ENCODE measurements at places on chromosomes 7 and 10.

GRCh38 chr7:159238541-159238940, 93.9 kb upstream of the VIPR2 start:
- no peak for DNase-seq

DNA sequence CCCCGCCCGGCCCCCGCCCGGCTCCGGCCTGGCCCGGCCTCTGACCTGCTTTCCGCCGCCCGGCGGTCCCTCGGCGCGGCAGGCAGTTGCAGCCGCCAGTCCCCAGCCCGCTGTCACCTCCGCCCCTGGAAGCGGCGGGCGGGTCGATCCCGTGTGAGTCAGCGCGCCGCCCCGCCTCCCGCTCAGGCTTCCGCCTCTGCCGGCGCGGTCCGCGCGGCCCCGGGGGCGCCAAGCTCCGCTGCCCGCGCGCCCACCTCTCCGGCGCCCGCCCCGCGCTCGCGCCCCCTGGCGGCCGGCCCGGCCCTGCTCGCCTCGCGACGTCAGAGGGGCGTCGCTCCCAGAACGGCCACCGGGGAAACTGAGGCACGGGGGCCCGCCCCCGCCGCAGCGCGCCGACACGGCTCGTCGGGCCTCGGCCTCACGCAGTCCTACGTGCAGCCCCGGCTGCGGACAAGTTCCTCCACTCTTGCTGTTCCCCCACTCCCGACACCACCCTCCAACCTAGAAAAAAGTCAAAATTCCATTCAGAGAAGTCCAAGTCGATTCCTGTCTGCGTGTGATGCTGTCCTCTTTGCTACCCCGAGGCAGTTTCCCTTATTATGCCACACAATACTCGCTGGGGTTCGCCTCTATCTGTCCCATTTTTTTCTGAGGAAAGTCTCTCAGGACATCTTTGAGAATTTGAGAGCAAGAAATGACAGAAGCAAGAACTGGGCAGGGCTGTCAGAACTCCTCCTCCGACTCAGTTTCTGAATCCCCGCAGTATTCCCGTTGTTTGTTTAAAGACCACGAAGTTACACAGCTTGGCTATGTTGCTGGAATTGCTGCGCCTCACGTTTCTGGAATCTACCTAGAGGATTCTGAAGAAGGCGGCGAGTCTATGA, at the start of gene DNMBP:
DNMBP (minus strand) TSS at position 155 of the 884 bp plus-strand sequence. CDS start 37,823 bp downstream, outside the sequence.
- DNase-seq: no peak

DNA sequence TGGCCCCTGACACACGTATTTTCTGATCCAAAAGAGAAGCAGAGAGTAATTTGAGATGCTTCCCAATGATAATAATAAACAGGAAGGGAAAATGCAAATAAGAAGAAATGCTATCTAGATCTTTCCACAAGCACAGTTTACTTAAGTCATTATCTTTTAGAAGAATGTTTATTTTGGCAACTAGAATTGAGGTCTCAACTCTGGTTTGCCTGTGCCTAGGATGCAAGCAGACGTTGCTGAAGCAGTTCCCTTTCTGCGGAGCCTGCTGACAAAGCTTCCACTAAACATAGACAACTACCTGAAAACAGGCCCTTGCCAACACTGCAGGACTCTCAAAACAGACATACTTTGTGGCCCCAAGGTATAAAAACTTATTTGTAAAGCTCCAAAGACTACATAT, 315.8 kb upstream of the POM121L12 start:
- no peak for DNase-seq

- no peak for DNase-seq
These were observed 1.3 kb downstream of the STK17A start for GRCh38 chr7:43584195-43584586.

DNA sequence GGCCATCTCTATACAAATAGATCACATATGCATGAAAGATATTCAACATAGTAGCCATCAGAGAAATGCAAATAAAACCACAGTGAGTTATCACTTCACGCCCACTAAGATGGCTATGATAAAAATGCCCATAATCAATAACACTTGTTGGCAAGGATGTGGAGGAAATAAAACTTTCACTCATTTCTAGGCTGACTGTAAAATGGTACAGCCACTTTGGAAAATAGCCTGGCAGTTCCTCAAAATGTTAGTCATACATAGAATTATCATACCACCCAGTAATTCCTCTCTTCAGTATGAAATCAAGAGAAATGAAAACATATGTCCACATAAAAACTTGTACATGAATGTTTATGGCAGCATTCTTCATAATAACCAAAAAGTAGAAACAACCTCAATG, 324.9 kb downstream of the LRRTM3 start:
- no peak for DNase-seq

- no peak for DNase-seq
These were observed 115.7 kb upstream of the SAMD8 start for GRCh38 chr10:74995806-74996205.

DNA sequence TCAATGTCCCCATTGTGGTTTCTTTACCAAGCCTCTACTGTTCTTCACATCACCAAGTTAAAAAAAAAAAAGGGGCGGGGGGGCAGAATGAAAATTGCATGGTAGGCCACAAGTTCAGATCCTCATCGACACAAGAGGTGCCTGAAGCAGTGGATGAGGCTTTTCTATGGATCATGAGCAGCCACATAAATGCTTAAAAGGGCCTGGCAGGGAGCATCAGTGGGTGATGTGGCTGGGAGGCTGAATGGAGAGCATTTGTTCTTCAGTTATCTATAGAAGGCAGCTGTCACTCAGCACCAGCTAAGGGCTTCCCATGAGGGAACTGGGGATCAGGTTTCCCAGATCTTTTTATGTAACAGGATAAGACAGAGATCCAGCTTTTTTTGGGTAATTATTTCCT, 117.9 kb downstream of the CFTR start:
- no peak for DNase-seq

- no peak for DNase-seq
These were observed 103.6 kb downstream of the LYZL1 start for GRCh38 chr10:29392376-29393021.

- no peak for DNase-seq
These were observed 183.0 kb downstream of the RAB11FIP2 start for GRCh38 chr10:117863771-117864170.

- DNase-seq: no peak
These were observed 37.5 kb upstream of the TPK1 start for GRCh38 chr7:144873316-144873845.

GRCh38 chr7:35241884-35242283, 12.0 kb downstream of the TBX20 start:
- DNase-seq: no peak

DNA sequence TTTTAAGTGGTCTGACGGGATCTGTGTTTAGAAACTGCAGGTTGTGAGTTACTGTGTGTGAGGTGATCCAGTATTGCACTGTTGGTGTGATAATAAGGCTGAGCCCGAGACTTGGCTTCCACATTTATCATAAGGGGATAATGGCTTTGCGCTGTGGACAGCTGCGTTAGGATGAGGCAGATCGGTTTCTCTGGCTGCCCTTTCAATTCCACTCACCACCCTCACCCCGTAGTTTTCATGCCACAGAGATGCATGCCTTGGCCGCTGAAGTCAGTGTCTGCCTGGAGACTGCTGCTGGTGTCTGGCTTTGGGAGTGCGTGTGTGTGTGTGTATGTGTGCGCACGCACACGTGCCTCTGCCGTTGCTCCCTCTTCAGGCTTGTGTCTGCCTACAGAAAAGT, 273.0 kb downstream of the CCDC3 start:
- DNase-seq: no peak

DNA sequence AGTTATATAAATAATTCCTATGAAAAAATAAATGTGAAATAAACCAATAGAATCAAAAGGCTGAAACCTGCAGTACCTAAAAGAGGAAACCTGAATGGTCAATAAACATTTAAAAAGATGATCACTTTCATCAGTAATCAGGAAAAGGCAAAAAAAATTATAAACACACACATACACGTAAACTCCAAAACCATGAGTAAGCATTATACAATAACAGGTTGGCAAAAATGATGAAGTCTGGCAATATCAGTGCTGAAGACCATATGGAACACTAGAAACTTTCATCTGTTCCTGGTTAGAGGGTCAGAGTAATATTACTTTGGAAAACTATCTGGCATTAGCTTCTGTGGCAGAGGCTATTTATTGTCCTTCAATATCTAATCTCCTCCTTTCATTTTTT, 38.5 kb downstream of the PTF1A start:
- DNase-seq: no peak

DNA sequence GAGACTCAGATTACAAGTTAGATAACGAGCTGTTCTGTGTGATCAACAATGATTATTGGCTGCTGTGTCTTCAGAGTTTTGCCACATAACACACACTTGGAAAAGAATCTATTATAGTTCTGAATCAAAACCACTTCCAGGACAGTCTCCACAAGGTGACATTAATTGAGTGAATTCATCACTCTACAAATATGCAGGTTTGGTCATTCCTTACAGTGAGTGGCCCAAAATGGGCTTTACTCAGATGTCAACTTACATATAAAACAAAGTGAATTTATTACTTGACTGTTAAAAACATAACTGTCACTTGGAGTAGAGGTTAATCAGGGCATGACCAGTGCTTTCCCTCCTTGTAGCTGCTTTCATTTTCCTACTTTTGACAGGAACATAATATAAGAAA, 984.3 kb downstream of the REEP3 start:
- no peak for DNase-seq

DNA sequence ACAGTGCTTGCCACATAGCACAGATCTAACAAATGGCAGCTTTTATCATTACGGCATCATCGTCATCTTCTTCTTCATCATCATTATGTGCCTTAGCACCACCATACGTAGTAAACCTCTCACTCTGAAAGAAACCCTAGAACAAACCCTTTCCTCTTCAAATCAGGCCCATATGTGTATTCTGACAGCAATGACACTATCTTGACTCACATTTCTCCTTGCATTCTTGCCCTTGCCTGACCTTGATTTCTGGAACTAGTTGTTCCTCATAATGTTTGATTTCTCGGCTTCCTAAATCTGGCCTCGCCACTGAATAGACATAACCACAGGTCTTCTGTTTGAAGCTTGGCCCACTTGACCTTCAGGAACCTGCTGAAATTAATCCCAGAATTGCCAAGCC, 115.3 kb downstream of the DGKI start:
- DNase-seq: no peak

DNA sequence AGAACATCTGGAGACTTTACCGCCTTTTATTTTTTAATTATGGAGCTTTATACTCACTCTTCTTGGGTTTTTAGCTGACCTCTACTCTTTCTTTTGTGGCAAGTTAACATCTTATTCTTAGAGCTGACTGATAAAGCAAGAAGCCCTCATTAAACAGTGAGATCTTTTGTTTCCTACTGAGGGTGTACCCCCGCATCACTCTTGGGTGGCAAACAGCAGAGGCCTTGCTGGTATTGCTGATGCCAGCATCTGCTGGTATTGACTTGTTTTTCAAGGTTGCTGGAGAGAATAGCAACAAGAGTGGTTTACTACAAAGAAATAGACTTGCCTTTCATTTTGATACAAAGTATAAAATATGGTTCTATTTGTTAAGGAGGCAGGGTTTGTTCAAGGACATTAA, 154.7 kb downstream of the ARID5B start:
- no peak for DNase-seq

DNA sequence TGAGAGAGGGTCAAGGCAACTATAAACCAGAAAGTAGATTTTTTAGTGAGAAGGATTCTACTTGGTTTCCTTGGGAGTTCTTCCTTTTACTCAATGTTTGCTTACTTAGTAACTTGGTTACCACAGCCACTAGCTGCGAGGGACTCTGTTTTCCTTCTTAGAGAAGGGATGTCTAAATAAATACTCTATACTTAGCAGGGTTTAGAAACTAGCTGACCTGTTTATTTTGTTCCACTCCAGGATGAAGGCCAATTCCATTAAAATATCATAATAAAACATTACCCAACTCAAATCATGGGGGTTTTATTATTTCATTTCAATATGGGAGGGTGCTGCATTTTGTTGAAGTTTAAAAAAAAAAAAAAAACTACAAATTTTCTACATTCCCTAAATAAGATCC, 87.3 kb downstream of the PPP1R3A start:
- DNase-seq: no peak

DNA sequence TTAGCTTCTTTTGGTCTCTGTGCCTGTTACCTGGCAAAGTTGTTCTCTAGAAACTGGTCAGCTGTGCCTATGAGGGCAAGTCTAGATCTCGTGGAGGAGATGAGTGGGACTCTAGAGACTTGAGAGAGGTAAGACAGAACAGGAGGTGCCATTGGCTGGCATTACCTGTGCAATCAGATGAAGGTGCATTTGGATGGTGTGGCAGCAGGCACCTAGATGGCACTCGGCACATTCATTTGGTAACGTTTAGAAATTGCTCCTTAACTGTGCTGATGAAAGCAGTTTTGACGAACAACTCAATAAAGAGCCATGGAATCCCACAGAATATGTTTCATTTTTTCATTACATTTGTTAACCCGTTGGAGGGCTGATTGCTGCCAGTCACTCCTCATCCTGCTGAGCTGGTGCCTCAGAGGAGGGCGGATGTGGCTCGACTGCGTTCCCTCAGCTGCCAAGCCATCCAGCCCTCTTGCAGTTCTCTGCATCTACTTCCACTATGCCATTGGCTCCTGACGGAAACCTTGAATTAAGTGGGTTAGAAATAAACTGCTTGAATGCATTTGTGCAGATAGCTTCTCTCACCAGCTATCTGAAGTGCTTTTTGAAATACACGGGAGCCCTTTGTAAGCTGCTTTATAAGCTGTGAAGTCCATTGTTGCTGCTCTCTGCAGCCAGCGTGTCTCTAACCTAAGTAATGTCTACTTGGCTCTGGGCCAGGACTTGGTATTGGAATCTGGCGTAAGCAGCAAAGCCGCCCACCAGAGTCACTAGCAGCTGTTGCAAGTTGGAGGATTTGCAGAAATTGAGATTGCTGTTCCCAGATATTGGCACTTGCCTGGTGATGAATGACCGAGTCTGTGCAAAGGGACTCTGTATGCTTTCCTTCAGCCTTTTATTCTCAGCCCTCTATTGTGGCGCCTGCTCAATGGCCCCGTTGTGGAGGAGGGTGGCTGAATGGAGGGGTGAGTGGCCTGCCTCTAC, 87.4 kb downstream of the LRRC4 start:
- DNase-seq: no peak

Measured in HFF-Myc (cell line).